ENCODE measurements at places on chromosomes 3 and 15.
A peak's percentile ranks its signal among the peaks of the same experiment; 100 is the strongest.

DNA sequence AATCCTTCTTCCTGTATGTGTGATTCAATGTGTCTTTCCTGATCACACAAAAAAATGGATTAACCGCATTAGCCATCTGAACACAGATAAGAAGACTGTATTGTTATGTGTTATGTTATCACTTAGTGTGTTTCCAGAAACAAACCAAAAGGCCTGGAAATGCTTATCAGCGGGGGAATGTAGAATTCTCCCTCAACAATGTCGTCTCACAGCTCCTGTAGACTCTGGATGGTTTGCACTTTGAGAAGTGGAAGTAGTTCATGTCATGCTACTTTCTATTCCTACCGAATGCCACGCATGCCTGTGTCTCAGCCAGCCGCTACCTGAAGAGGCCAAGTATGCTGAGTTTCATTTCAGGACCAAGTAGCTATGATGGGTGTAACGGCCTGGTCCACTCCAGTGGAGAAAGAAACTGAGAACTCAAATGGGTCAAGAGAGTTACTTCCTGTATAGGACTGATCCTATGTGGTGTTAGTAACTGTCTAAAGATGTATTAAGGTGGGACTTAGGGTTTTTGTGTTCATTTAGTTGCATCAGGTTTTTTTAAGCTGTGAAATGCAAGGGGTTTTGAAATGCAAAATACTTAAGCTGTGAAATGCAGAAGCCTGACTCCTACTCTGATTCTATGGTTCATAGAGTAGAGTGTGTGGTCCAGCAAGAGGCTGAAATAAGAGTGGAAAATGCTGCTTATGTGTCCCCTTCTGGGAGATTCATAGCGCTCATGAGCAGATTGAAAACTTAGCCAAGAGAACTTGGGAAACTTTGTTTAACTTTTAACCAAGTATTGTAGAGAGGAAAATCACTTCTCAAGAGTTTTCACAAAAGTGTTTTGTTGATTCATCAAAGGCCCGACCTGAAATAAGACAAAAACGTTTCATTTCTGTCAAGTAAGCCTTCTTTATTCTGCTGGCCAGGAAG lies 118.5 kb upstream of the LMOD3 start:
- no peak for DNase-seq

GRCh38 chr15:38354315-38354929 lies 99.5 kb upstream of the FAM98B start:
- peak; percentile 29 for DNase-seq

GRCh38 chr15:72365844-72366243 lies 10.0 kb downstream of the HEXA start:
- no peak for DNase-seq

- DNase-seq: no peak
Measured at GRCh38 chr15:58484791-58485600, 53.2 kb downstream of the LIPC start.

- DNase-seq: no peak
Measured at GRCh38 chr15:29070471-29071231, 184.9 kb downstream of the APBA2 start.

DNA sequence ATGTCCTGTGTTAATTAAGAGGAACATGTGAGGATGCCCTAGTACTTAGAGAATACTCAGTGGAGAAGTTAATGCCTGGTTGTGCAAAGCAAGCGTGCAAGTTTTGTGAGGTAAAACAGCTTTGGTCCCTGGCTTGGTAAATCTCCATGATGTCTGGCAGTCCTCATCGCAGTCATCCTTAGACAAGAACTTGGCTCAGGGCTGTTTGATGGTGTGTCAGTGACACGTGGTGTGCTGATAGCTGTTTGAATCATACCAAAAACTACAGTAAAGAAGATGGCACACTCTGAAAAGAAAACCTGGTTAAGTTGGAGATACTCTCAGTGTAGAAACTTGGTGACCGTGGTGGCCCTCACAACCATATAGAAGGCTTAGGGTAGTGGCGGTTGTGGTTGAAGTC lies 361.7 kb downstream of the FEZF2 start:
- no peak for DNase-seq

GRCh38 chr15:89917442-89918101 lies 4.8 kb upstream of the ARPIN start:
- DNase-seq: no peak

- DNase-seq: no peak
Measured at GRCh38 chr3:107959550-107960154, 131.2 kb downstream of the CD47 start.

DNA sequence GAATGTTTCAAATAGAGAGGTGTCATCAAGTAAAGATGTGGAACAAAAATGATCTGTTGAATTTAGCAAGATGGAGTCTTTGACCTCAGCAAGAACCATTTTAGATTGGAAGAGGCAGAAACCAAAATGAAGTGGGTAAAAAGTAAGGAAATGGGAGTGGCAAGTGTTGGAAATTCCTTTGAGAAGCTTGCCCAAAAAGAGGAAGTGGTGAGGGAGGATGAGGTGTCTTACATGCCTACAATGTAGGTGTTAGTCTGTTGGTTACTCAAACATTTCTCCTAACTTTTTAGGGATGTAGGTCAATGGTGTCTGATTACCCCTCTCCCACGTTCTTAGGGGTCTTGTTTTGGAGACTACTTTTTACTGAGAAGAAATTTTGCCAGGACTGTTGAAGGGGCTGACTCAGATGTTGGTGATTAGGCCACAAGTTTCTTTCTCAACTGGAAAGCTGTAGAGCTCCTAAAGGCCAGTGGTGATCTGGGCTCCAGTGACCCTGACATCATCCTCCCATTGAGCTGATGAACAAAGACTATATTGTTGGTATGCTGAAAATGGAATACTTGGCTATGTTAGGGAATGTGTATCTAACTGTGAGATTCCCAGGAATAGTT lies 5.1 kb downstream of the PPP2R3A start:
- DNase-seq: no peak

DNA sequence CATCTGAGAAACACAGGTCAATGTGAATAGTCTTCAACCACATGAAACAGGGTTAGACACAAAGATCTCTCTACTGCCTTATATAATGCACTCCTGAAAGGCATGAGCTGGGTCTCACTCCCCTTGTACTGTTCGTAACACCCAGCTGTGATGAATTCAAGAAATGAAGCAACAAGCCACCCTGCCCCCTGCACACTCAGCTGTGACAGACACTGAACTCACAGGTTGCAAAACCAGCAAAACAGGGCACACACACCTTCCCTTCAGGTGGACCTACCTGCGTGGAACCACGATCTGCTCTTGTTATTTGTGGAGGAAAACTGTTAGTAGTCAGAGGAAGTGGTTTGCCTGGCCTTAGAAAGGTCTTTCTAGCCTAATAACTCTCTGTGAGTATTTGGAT lies 64.5 kb downstream of the CERS3 start:
- no peak for DNase-seq

GRCh38 chr3:148217317-148217716 lies 480.4 kb upstream of the AGTR1 start:
- DNase-seq: no peak

DNA sequence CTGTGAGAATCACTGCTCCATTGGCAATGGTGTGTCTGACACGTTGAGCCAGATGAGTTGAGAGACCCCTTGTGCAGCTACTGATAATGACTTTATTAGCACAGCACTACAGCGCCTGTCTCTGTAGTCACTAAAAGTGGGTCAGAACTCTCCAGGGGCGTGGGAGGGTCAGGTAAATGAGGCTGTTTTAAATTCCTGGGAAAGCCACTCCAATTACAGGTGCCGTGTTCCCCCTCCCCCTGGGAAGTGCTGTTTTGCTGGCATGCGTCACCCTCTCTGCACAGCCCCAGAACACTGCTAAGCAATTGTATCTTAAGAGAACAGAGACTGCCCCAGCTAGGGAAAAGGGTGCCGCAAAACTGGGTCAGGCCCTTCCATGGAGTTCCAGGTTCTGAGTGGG lies 21.5 kb upstream of the CPNE9 start:
- DNase-seq: no peak

DNA sequence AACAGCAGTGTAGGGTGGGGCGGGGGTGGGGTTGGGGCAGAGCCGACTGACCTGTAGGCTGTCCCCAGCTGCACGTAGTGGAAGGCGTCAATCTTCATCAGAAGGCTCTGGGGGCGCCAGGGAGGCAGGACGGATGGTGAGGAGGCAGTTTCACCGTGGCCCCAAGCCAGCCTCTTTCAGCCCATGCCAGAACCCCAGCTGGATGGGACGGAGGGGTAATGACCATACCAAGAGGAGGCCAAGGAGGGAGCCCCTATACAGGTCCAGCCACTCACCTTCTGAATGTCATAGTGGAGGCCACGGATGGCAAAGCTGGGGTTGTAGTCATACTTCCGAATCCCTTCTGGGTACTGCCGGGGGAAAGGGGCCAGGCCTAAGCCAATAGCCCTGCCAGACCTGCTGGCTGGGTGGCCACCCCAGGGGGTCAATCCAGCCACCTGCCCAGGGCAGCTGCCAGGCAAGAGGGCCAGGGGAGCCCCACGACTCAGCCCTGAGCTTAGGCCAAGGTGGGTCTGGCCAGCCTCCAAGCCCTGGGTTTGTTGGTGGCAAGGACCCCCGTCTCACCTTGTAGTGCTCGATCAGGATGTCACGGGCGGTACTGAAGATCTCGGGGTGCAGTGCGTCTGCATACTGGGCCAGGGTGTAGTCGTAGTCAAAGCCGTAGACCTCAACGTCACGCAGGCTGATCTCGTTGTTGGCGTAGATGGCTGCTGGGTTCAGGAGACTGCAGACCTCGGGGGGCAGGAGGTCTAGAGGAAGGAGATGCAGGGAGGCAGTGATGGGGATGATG lies 4.9 kb downstream of the NT5DC2 start:
- DNase-seq: no peak

DNA sequence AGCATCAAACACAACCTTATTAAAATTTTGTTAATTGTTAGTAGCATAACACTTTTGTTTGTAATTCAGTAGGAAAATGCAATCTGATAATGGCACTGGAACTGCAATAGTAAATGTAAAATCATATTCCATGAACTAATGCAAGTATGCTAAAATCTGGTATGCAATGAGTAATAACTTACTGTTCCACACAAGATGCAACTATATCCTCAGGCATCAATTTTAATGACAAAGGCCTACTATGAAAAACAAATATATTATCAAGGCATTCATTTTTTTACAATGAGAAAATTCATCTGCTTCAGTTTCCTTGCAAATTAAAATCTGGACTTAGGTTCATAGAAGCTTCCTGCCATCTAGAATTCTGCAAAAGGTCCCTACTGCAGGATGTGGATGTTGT lies 1.4 kb upstream of the NSMCE3 start:
- no peak for DNase-seq

GRCh38 chr3:58625196-58625824 lies 41.3 kb downstream of the FAM3D start:
- DNase-seq: no peak

DNA sequence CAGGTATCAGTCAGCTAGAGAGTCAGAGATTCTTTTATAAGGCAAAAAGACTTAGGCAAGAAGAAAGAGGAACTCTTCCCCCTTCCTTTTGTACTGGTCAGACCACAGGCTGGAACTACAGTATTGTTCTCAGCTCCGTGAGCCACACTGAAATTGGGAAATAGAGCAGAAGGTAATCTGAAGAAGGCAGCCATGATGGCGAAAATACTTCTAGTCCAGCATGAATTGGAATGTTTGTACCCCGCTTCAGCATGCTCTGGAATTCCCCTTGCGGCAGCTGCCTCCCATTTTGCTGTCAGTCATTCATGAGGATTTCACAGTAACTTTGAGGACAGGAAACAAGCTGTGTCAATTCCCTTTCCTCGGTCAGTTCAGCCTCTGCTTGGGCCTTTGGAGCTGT lies 96.2 kb downstream of the CORO2B start:
- no peak for DNase-seq

DNA sequence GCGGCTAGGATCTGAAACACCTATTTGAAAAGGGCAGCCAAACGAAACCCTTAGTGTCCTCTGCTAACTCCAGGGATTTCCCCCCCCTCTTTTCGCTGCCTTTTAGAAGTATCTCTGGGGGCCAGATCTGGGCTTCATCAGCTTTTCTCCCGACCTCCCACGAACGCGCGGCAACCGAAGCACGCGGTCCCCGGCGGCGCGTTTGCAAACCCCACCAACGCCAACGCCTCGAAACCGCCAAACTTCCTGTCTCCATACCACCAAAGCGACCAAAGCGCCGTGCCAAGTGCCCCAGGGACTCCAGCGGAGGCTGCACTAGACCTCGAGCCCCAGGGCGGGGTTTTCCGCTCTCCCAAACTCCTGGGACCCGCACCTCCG lies 155.8 kb upstream of the FRMD4B start:
- no peak for DNase-seq

DNA sequence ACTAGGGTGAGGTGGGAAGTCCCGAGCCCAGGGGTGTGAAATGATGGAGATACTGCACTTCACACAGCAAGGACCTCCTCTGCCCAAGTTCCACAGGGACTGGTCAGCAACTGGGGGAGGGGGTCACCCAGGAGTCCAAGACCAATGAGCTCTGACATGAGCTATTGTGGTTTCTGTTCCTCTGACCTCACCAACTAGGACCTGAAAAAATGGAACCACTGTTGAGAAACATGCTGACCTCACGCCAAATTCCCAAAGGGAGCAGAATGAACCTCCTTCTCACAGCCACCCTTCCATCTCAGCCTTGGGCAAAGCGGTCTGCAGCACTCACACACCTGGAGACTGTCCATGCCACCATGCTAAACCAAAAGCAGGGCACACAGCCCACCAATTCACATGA lies 69.3 kb downstream of the LRIG1 start:
- no peak for DNase-seq

- DNase-seq: no peak
Measured at GRCh38 chr3:141499284-141499683, 12.5 kb downstream of the RASA2 start.

DNA sequence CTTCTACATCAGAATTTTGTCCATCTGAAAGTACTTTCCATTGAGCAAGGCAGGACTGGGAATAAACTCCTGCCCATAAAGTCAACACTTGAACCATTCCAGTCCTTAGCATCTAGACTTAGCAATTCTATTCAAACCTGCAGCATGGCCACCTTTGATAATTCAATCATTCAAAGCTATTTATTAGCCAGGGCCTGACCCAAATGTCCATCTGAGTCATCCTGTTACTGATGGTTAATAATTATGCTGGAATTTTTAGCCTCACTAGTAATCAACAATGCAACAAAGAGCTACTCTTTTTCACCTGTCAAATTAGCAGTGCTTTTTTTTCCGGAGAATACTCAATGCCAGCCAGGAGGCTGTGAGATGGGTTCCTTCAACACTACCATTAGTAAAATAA lies 72.7 kb upstream of the SNRK start:
- DNase-seq: no peak

DNA sequence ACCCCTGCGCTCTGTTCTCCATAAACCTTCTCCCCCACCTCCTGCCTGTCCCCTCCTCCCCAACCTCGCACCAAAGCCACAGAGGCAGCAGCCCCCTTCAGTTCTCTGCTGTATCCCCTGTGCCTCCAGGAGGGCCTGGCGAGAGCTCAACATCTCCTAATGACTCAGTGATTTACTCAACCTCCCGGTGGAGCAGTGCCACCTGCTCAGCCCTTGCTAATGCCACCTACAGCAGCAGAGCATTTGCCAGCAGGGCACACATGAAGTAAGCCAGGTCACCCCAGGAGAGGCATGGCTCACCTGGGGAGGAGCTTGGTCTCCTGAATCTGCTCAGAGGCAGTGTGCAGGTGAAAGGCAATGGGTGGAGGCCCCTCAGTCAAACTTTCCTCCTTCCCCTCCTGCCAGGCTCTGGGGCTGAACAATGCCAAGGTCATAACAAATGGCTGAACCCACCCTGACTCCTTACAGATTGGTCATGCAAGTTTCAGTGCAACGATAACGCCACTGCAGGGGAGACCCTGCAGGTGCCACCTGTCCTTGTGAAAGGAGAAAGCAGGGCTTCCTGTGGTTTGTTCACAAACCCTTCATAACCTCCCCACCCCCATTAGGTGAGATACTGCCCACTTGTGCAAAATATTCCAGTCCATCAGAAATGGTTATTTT lies 19.8 kb downstream of the TRPM1 start:
- DNase-seq: no peak

All from stimulated activated CD4-positive, alpha-beta T cell treated with anti-CD3 and anti-CD28 coated beads, Interleukin-4, amount 100 ng/mL, for 48 hours (primary cell).